Eye (tissue), 1 donor: ENCODE measurements at places on chromosomes 6 and 20.

- peak; percentile 67 for DNase-seq
These were observed 5.9 kb upstream of the SLCO4A1 start for GRCh38 chr20:62636446-62636845.

DNA sequence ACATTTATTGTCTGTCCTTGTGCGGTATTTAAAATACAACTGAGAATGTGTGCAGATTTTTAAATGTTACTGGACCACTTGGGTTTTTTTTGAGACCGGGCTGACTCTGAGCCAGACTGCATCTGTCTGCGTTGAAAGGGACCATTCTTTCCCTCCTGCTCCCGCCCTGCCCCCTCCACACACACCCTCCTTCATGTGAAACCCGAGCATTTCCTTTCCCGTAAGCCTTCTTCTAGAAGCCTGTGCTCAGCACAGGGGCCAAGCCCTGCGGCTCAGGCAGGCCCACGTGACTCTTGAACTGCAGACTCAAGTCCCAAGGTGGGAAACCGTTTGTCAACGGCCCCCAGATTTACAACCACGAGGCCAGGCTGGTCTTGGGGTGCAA lies 82.7 kb upstream of the FOXC1 start:
- DNase-seq: peak; percentile 78

- DNase-seq: no peak
These were observed 14.8 kb upstream of the TENT5A start for GRCh38 chr6:81767163-81767891.

DNA sequence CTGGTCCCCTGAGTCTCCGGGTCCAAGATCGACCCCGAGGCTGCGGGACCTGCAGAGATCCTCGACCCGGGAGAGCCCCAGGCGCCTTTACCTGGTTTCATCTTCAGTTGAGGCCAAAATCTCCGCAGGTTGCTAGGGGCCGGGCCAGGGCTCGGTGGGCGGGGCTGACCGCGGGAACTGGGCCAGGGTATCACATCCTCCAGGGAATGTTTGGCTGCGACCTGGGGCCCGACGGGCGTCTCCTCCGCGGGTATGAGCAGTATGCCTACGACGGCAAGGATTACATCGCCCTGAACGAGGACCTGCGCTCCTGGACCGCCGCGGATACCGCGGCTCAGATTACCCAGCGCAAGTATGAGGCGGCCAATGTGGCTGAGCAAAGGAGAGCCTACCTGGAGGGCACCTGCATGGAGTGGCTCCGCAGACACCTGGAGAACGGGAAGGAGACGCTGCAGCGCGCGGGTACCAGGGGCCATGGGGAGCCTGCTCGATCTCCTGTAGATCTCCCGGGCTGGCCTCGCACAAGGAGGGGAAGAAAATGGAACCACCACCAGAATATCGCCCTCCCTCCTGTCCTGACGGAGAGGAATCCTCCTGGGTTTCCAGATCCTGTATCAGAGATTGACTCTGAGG lies 53.8 kb upstream of the POLR1H start:
- peak; percentile 47 for DNase-seq

- DNase-seq: no peak
These were observed 7.4 kb downstream of the TAAR2 start for GRCh38 chr6:132616677-132617076.
